ENCODE measurements at places on chromosomes 16 and 17.
A peak's percentile ranks its signal among the peaks of the same experiment; 100 is the strongest.

- no peak for DNase-seq
Measured at GRCh38 chr17:74078363-74078941, 125.0 kb upstream of the RPL38 start.

DNA sequence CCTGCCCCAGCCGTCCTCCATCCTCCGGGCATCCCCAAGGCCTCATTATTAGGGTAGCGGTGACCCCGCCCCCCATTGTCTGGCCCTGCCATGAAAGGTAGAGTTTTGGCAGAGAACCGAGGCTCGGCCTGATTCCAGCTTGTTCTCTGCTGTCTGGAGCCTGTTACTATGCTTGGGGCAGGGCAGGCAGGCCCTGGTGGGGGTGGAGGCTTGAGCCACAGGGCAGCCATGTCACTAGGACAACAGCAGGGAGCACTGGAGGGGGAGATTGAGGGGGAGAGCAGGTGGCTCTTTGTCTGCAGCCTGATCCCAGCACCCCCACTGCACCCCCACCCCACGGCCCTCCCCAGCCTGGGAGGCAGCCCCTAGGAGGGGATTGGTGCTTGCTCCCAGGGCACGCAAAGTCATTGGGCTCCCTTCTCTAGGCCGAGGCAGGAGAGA lies 15.4 kb downstream of the RHBDL3 start:
- peak; percentile 50 for DNase-seq

DNA sequence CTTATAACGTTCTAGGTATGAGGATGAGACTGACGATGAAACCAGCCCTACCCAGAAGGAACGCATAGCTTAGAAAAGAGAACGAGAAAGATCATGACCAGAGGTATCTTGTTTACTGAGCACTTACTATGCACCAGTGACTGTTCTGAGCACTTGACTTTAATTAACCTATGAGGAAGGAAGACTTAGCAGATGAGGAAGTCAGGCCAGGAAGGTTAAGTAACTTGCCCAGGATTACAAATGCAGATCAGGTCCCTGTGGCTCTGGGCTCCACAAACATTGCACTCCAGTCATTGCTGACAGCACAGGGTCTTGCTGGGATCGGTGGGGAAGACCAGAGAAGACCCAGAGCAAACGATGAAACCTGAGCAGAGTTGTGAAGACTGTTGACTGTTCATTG lies 7.1 kb downstream of the KRT13 start:
- no peak for DNase-seq

- peak; percentile 17 for DNase-seq
Measured at GRCh38 chr16:19520861-19521331, 1.0 kb downstream of the GDE1 start.

GRCh38 chr16:87648236-87648635 lies 45.9 kb downstream of the JPH3 start:
- DNase-seq: no peak

- no peak for DNase-seq
Measured at GRCh38 chr17:67362173-67362572, 4.2 kb downstream of the PSMD12 start.

DNA sequence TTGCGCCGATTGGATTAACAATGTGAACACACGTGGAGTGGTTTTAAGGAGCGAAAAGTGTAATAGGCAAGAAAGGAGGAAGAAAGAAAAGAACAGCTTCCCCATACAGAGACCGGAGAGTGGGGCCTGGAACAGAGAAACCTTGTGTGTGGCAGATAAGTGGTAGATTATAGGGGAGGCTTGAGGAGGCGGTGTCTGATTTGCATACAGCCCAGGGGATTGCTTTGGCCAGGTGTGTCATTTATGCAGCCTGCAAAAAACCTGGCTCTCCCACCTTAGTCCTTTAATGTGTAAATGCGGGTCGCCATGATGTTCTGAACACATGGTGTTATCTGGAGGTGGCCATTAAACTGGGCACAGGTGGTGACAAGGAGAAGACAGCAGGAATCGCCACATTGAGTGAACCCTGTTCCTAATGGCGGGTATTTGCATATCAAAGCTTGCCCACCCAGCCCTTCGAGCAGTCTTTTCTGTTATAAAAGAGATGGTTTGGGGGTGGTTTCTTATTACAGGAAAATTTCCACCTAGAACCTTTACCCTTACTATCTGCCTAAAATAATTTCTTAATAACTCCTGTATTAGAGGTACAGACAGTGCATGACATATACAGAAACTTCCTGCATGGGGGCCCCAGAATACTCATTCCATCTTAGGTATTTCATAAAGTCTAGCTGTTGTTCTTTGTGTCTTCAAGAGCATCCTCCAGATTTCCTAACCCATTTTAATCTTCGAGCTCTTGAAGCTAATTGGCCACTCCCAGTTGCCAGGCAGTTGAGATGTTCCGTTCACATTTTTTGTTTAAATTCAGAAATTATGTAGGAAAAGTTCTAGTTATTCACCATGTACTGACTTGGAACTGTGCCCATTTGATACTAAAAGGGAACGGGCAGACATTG lies 292.5 kb downstream of the RBFOX1 start:
- DNase-seq: no peak

DNA sequence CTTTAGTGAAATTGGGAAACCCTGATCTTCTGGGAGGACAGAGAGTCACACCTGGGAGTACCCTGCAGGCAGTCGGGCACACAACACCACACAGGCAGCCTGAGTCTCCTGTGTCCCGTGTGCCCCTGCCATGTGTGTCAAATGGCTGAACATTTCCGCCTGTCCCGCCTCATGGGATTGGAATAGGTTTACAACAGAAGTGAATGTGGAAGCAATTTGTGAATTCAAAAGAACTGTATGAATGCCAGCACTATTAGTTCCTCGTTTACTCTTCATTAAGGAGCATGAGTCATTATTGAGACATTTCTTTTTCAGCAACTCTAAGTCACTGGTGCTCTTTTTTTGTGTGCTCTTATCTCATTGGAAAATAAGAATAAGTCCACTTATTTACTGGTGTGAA lies 226.5 kb downstream of the PMP22 start:
- no peak for DNase-seq

- DNase-seq: no peak
Measured at GRCh38 chr16:88088161-88088581, 136.9 kb downstream of the BANP start.

GRCh38 chr17:30219833-30220232 lies 15.7 kb downstream of the SLC6A4 start:
- DNase-seq: no peak

- peak; percentile 35 for DNase-seq
Measured at GRCh38 chr16:89712274-89712781, 8.4 kb downstream of the VPS9D1 start.

DNA sequence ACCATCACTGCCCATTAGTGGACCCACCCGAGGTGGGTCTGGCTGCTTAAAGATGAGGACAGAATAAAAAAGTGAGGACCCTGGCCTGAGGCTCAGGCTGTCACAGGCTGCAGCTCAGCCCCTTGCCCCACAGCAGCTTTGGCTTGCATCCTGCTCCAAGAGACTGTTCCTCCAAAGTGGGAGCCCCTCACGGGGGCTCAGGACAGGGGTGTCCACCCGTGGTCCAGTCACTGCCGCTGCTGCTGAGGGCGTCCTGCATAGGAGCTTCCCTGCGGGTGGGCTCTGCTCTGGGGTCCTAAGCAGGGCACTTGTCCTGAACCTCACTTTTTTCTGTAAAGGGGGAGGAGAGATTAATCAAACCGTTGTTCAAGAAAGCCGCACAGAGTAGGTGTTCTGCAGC lies 47.8 kb downstream of the SREBF1 start:
- no peak for DNase-seq

DNA sequence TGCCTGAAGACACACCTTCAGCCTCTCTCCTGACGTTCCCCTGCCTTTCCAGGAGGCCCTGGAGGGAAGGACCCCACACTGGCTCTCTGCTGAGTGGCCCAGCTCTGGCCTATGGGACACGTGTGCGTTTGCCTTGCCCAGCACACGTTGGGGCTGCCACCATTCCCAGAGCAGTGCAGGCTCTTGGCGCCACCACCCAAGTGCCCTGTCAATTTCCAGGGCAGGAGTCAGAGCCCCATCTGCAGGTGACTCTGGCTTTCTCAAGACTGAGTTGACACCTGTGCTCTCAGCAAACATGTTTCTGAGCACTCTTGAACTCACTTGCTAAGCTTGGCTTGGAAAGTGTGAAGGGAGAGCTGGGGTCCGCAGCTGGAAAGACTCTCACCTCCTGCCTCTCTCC lies 4.7 kb upstream of the IRF8 start:
- DNase-seq: no peak

GRCh38 chr16:79062821-79063220 lies 537.7 kb downstream of the MAF start:
- DNase-seq: no peak

- DNase-seq: no peak
Measured at GRCh38 chr16:31025339-31025738, 8.0 kb upstream of the STX4 start.

DNA sequence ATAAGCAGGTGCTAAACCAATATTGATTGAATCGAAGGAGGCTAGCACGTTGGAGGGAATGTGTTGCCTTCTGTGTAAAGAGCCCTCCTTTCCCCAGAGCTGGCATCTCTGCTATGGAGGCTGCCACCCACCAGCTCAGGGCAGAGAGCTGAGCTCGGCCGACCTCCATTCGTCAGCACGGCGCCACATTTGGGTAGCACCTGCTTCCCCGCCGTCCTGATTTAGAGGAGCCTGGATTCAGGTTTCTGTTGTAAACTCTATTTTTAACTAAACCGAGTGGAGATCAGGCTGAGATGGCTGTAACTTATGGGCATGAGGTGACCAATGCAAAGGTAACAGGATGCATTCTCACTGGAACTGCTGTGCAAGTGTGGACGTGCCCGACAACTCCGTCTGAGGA lies 172.5 kb downstream of the CCDC182 start:
- no peak for DNase-seq

GRCh38 chr16:50671644-50672260 lies 9.4 kb downstream of the SNX20 start:
- peak; percentile 37 for DNase-seq

DNA sequence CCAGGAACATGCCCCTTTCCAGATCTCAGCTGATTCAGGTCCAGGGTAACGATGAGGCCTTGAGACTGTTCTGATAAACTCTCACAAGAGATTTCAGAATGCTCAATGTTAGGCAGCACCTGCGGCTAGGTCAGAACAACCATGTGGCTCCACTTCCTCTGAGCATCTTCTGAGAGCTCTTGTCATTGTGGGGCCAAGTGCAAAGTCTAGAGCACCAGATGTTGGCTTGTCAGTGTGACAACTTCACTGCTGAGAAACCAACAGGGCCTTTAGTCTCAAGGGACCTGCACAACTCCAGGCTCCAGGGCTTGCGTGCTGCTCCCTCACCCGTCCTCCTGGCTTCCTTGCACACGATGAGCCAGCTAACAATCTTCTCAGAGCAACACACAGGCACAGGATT lies 29.0 kb downstream of the FCSK start:
- no peak for DNase-seq

GRCh38 chr17:13480877-13481276 lies 120.9 kb downstream of the HS3ST3A1 start:
- DNase-seq: no peak

DNA sequence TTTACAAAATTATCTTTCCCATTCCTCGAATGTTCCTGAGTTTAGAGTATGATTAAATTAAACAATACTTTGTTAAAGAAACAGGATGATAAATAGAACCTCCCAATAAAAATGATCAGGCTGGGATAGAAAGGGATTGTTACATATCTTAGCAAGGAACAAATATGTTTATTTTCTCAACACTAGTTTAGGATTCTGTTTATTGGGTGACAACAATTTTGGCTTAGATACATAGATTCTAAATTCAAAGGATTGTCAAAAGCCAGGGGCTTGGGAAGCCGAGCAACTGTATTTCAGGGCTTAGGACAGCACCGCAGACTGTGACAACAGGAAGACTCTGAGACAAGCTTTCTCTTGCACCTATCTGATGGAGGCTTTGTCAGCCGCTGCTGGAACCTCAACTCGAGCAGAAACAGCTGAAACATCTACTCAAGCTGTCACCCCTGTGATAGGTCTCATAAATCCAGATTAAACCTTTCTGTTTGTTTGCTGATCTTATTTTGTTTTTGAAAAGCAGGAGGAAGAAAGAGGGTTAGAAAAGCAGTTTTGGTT lies 562.8 kb upstream of the ZFHX3 start:
- DNase-seq: no peak

GRCh38 chr16:50313596-50314478 lies 47.5 kb downstream of the ADCY7 start:
- peak; percentile 79 for DNase-seq

- DNase-seq: no peak
Measured at GRCh38 chr17:72115781-72116525, 4.9 kb upstream of the SOX9 start.

DNA sequence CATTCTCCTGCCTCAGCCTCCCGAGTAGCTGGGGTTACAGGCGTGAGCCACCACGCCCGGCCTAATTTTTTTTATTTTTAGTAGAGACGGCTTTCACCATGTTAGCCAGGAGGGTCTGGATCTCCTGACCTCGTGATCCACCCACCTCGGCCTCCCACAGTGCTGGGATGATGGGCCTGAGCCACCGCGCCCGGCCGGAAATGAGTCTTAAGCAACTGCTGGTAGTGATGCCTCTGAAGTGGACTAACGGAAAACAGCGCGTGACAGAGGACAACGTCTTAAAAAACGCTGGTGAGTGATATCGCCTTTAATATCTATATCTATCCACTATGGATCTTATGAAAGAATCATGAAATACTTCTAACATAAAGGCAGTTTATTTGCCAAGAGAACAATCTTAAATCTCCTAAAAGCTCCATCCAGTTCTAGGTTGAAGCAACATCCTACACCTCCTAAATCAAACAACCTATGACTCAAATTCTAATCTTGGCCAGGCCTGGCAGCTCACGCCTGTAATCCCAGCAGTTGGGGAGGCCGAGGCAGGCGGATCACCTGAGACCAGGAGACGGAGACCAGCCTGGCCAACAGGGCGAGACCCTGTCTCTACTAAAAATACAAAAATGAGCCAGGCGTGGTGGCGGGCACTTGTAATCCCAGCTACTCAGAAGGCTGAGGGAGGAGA lies 69.8 kb downstream of the NXN start:
- no peak for DNase-seq

DNA sequence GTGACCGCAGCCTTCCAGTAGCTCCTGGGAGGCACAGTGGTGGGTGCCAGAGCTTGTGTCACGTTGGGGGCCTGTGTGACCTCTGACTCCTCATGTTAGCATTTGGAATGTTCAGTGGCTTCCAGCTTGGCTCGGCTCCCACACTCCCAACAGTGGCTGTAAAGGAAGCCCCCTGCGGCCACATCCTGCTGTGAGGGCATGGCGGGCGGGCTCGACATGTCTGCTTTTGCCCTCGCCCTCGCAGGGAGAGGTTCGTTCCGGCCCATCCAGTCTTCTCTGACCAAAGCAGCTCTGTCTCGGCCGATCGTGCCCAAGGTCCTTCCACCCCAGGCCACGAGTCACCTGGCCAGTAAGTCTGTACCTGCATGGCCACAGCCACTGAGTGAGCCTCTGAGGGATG lies 12.2 kb upstream of the JPT2 start:
- no peak for DNase-seq

Measured in fibroblast of pulmonary artery (primary cell).